ENCODE measurements at places on chromosomes 7 and 10.

GRCh38 chr7:106848851-106849442 lies 16.1 kb upstream of the PIK3CG start:
- H3K27me3 ChIP-seq, result peaks cover 15% of the 10 kb centered on the region
- DNase-seq, result no peak
- no peak overlapping the region for H3K27ac ChIP-seq
- H3K4me3 ChIP-seq, result no peak overlapping the region
- peaks cover 7% of the 10 kb centered on the region for H3K36me3 ChIP-seq

GRCh38 chr7:97269741-97270140 lies 152.2 kb downstream of the SDHAF3 start:
- no peaks in the 10 kb centered on the region for H3K4me1 ChIP-seq
- H3K27me3 ChIP-seq, result peaks cover 5% of the 10 kb centered on the region
- DNase-seq, result no peak
- no peak overlapping the region for H3K27ac ChIP-seq

GRCh38 chr10:89295597-89295996 lies 6.2 kb upstream of the IFIT2 start:
- peak overlapping the region; percentile 87 for H3K4me3 ChIP-seq
- no peak overlapping the region for H3K27ac ChIP-seq
- no peak for DNase-seq
- H3K36me3 ChIP-seq, result no peaks in the 10 kb centered on the region
- no peaks in the 10 kb centered on the region for H3K27me3 ChIP-seq
- peaks cover 26% of the 10 kb centered on the region for H3K4me1 ChIP-seq

GRCh38 chr7:157267516-157267915 lies 69.3 kb upstream of the DNAJB6 start:
- H3K27me3 ChIP-seq, result no peaks in the 10 kb centered on the region
- DNase-seq, result no peak
- H3K4me1 ChIP-seq, result no peaks in the 10 kb centered on the region
- H3K27ac ChIP-seq, result peak overlapping the region; percentile 62
- no peak overlapping the region for H3K4me3 ChIP-seq
- peaks cover 15% of the 10 kb centered on the region for H3K36me3 ChIP-seq
